Cardiac ventricle fibroblast (primary cell): ENCODE measurements at places on chromosomes 7 and 10. TPM values are rescaled to one million over a fixed set of nuclear protein-coding genes. Genes with fewer than 3 reads are reported as not detected.

The STEAP1B gene
- total RNA-seq, result 1.1 and 1.8 TPM in 2 replicates

The MMS19 gene
- 96.3 and 108 TPM in 2 replicates for total RNA-seq

The RHOBTB1 gene
- total RNA-seq, result 8.9 and 15.3 TPM in 2 replicates

The CALHM1 gene
- not detected in 2 replicates for total RNA-seq

The CDC14C gene
- not detected in 2 replicates for total RNA-seq

The NKX2-3 gene
- total RNA-seq, result not detected in 2 replicates

The MYO1G gene
- not detected in 2 replicates for total RNA-seq

The RNF148 gene
- 0.19 and 0.20 TPM in 2 replicates for total RNA-seq

The LBX1 gene
- total RNA-seq, result not detected in 2 replicates

The OPN1SW gene
- not detected in 2 replicates for total RNA-seq

The SPDYE2 gene
- not detected in 2 replicates for total RNA-seq

The ITIH2 gene
- total RNA-seq, result 0.05 and 0.12 TPM in 2 replicates
